ENCODE measurements at places on chromosomes 5 and 9. TPM values are rescaled to one million over a fixed set of nuclear protein-coding genes. Genes with fewer than 3 reads are reported as not detected.

DNA sequence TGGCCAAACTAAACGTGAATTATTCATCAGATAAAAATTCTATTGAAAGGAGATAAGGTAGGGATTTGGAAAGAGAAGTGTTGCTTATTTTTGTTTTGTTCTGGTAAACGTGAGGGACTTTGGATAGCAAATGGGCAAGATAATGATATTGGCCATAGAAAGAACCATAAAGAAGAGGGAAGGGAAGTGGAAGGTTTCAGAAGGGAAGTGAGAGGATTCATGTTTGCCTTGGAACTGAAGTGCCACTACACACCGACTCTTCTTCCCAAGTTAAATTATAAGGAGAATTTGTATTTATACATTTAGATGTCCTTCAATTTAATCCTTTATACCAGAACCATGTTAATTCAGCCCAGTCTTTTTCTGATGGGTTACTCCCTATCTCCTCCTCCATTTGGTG is 42.1 kb upstream of the TAF11L2 start:
- no peak for DNase-seq

- DNase-seq = no peak
Measured at GRCh38 chr5:159032656-159033350, 66.9 kb downstream of the EBF1 start.

- no peak for DNase-seq
Measured at GRCh38 chr9:79824265-79824664, 252.5 kb downstream of the TLE4 start.

The CFAP77 gene
- not detected for total RNA-seq

Data from colonic mucosa (tissue), 4 donors.